ENCODE measurements at places on chromosomes 1 and 21. TPM values are rescaled to one million over a fixed set of nuclear protein-coding genes. Genes with fewer than 3 reads are reported as not detected.

OR2T11 gene
- not detected for total RNA-seq

FAM3B gene
- not detected for total RNA-seq

PPM1J gene
- 0.76 TPM for total RNA-seq

DLGAP3 gene
- total RNA-seq = under 0.01 TPM

LHX4 gene
- not detected for total RNA-seq

NID1 gene
- 328 TPM for total RNA-seq

RLF gene
- 17.1 TPM for total RNA-seq

IL19 gene
- total RNA-seq = not detected

LINGO4 gene
- total RNA-seq = not detected

RBBP5 gene
- 15.7 TPM for total RNA-seq

C8B gene
- not detected for total RNA-seq

LCE3D gene
- not detected for total RNA-seq

BTBD19 gene
- total RNA-seq = 3.3 TPM

RNF186 gene
- not detected for total RNA-seq

TNNI3K gene
- not detected for total RNA-seq

FCRL5 gene
- not detected for total RNA-seq

SMCP gene
- total RNA-seq = not detected

ANGPTL3 gene
- total RNA-seq = not detected

MMP23B gene
- total RNA-seq = 0.25 TPM

PROK1 gene
- not detected for total RNA-seq

LIN28A gene
- total RNA-seq = not detected

LEMD1 gene
- total RNA-seq = 0.26 TPM

CFHR1 gene
- not detected for total RNA-seq

HOOK1 gene
- under 0.01 TPM for total RNA-seq

ESRRG gene
- not detected for total RNA-seq

C1orf53 gene
- total RNA-seq = 1.8 TPM

PADI4 gene
- not detected for total RNA-seq

RAP1GAP gene
- not detected for total RNA-seq

LIPI gene
- not detected for total RNA-seq

ABCA4 gene
- total RNA-seq = 27.9 TPM

All from dermis microvascular lymphatic vessel endothelial cell (primary cell).